Pericardium fibroblast (primary cell): ENCODE measurements at places on chromosomes 16 and 17. TPM values are rescaled to one million over a fixed set of nuclear protein-coding genes. Genes with fewer than 3 reads are reported as not detected.

The TNS4 gene
- total RNA-seq = 7.5 TPM in 1 of 2 replicates, not detected in the other

The SAP30BP gene
- 35.0 and 62.0 TPM in 2 replicates for total RNA-seq

The PRSS8 gene
- total RNA-seq = 0.12 and 0.51 TPM in 2 replicates

The PRR14 gene
- 9.7 and 12.0 TPM in 2 replicates for total RNA-seq

The SCNN1B gene
- not detected in 2 replicates for total RNA-seq

The SP2 gene
- 1.9 and 8.1 TPM in 2 replicates for total RNA-seq

The CASKIN1 gene
- under 0.01 and 1.0 TPM in 2 replicates for total RNA-seq
